ENCODE measurements at places on chromosomes 11 and 22.

- DNase-seq: no peak
Observed at GRCh38 chr11:64362339-64362738, 3.4 kb downstream of the RPS6KA4 start.

- DNase-seq: no peak
Observed at GRCh38 chr11:75565221-75565814, 3.3 kb downstream of the SERPINH1 start.

DNA sequence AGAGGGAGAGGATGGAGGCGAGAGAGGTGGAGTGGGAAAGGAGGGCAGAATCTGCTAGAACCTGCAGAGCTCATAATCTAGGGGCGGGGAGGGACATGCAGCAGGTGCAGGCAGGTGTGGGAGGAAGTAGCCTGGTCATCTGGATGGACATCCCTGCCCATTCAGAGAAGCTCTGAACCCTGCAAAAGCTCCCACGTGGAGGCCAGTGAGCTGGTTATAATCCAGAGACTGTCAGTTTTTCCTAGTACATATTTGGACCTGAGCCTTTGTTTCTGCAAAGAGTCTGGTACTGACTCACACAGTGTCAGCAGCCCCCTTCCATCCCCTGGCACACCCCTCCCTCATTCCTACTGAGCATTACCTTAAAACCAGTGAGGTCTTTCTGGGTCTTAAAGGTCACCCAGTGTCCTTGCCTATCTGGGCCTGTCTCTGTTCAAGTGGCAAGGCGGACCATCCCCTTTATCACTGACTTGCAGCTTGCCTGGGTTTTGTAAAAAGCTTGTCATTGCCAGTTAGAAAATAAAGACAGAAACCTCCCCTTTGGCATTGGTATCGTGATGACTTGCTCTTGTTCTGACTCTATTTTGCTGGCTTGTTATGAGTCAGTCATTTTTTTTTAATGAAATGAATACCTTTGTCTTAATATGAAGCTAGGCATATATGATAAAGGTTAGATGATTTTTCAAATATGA, 26.1 kb downstream of the PTPRJ start:
- no peak for DNase-seq

DNA sequence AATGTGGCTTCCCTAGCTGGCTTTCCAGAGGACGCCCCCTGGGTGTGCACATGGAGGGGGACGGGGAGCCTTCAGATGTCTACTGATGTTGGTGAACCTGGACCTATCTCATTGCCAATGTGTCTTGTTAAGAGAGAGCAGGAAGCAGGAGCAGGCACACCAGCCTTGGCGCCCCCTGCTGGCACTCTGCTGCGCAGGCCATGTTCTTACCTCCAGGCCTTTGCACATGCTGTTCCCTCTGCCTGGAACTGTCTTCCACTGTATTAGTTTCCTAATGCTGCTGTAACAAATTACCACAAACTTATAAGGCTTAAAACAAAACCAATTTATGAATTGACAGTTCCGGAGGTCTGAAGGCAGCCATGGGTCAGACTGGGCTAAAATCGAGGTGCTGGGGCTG, 23.6 kb upstream of the MN1 start:
- DNase-seq: no peak

DNA sequence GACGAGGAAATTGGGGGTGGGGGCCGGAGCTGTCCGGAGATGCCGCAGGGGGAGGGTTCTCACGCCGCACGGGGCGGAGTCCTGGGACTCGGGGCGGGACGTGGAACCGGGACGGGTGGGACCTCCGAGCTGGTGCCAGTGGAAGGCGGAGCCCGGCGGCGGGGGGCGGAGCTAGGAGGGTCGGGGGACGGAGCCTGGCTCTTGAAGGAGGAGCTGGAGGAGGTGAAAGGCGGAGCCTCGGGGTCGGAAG, 271 bp downstream of the FKBP2 start:
- DNase-seq: peak; percentile 96

- no peak for DNase-seq
Observed at GRCh38 chr11:31875866-31876560, 64.9 kb upstream of the PAX6 start.

DNA sequence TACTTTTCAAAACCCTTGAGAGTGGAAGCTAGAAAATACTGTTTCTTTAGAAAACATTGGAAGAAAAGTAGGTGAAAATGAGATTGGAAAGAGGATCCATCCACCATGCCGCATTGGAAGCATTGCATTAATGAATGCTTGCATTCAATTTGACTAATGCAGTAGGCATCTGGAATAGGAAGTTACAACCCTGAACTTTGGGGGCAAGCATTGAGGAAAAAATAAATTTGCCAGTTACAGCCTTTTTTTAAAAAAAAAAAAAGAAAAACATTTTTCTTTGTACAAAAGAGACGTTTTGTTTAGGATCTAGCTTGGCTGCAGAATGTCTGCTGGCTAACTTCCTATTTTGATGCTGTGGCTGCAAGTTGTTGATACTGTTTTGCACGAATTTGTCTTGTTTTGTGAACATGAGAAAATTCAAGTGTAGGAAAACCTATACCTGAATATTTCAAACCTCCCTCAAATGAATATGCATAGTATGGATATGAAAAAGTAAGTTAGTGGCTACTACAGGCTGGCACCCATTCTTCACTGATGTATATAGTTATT, 28.1 kb downstream of the RTN3 start:
- no peak for DNase-seq

DNA sequence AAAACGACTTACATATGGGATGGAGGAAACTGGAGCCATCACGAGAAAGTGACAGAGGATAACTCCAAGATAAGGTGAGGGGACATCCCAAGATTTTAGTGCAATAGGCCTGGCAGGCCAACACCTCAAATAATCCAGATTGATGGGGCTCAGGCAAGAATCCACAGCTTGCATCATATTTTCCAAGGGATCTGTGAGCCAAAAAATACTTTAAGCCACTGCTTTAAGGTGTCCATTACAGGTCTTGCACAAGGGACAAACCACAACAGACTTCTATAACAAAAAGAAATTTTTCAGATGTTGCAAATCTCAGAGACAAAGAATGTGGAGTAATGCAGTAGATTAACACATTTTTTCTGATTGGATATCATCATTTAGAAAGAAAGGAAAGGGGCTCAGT, 45.6 kb downstream of the DENND5A start:
- DNase-seq: no peak

- no peak for DNase-seq
Observed at GRCh38 chr22:27961182-27961581, 42.1 kb upstream of the PITPNB start.

DNA sequence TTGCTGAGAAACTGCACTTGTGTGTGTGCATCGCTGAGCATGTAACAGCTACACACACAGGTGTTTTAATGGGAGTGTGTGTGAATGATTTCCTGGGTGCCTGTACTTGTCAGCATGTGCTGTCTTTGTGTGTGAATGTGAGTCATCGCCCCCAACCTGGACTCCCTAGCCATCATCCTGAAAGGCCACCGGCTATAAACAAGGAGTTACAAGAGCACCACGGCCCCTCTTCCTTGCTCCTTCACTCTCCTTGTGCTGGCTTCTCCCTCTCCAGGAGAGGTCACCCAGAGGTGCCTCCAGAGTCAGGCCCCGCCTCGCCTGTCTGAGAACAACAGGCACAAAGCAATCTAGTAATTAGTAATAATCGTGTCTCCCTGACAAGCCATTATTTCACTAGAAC, 419.2 kb downstream of the BUD13 start:
- peak; percentile 62 for DNase-seq

DNA sequence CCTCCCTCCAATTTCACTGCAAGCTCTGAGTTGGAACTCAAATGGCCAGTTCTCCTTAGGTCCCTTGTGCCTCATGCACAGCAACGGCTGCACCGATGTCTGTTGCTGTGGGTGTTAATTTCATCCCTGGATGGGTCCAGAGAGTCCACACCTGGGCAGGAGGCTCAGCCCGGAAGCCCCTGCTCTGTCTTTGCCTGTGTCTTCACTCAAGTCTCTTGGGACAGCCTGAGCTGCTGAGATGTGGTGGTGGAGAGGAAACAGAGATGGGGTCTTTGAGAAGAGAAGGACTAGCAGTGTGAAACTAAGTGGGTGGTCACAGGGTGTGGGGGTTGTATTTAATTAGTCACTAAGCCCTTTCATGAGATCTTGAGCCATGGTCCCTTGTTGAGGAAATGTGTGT, 109.3 kb downstream of the NECTIN1 start:
- no peak for DNase-seq

DNA sequence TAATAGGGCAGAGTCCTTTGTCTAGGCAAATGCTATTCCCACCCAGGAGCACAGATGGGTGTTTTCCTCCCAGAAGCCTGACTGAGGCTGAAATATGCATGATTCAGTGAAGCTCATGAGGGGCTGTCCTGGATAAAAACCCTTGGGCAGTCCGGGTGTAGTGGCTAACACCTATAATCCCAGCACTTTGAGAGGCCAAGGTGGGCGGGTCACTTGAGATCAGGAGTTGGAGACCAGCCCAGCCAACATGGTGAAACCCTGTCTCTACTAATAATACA, 48.6 kb upstream of the LMO2 start:
- no peak for DNase-seq

GRCh38 chr22:36160499-36160942, at the start of gene APOL3:
Gene APOL3, minus strand, starts transcription at chr22:36160755. Its CDS starts 11,700 bp downstream, at chr22:36149055.
- DNase-seq: no peak

GRCh38 chr11:5749836-5750235, 4.2 kb upstream of the OR52N4 start:
- DNase-seq: no peak

DNA sequence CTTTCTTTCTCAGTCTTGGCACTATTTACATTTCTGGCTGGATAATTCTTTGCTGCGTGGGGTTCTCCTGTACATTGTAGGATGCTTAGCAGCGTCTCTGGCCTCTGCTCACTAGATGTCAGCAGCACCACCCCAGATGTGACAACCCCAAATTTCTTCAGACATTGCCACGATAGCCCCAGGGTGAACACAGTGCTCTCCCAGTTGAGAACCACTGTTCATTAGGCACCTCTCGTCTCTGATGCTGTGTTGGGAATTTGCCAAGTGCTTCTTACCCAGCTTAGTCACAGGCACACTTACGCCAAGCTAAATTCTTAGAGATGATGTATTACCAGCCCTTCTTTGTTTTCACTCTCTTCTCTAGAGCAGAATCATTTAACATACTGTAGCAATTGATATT, 9.4 kb downstream of the TRIM6 start:
- peak; percentile 54 for DNase-seq

GRCh38 chr11:10118865-10119264, 175.2 kb downstream of the SBF2 start:
- no peak for DNase-seq

- DNase-seq: no peak
Observed at GRCh38 chr11:19892387-19892786, 179.8 kb downstream of the NAV2 start.

GRCh38 chr11:123594188-123594901, 60.1 kb downstream of the SCN3B start:
- no peak for DNase-seq

GRCh38 chr11:71255800-71256479, 3.6 kb upstream of the SHANK2 start:
- DNase-seq: no peak

DNA sequence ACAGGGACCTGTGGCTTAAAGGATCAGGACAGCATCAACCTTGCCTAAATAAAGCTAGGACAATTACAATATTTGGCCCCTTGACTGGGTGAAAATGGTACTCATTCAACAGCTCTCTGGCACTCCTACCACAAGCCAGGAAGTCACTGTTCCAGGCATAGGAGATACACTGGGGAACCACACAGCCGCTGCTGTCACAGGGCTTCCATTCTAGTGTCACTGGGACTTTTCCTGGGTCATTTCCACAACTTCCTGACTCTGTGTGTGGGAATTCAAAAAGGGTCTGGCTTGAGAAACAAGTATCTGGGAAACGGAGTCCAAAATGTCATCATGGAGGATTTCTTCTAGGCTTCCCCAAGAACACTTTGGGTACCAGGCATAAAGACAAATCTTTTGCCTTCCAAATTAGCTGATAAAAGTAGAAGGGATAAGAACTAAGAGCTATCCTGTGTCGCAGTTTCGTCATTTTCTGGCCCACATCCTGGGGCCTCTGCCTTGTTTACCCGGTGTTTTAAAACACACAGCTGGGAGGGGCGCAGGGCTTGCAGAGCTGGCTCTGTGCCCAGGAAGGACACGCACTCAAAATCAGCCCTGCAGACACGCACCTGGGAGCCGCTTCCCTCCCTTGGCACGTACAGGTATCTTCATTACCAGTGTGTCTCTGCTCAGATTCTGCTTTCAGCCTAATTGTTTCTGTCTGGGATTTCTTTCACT, 38.0 kb downstream of the TMEM45B start:
- DNase-seq: peak; percentile 64

- DNase-seq: no peak
Observed at GRCh38 chr11:13567551-13567950, 71.8 kb upstream of the PTH start.

GRCh38 chr11:76156971-76157427, 49.3 kb downstream of the WNT11 start:
- DNase-seq: no peak

DNA sequence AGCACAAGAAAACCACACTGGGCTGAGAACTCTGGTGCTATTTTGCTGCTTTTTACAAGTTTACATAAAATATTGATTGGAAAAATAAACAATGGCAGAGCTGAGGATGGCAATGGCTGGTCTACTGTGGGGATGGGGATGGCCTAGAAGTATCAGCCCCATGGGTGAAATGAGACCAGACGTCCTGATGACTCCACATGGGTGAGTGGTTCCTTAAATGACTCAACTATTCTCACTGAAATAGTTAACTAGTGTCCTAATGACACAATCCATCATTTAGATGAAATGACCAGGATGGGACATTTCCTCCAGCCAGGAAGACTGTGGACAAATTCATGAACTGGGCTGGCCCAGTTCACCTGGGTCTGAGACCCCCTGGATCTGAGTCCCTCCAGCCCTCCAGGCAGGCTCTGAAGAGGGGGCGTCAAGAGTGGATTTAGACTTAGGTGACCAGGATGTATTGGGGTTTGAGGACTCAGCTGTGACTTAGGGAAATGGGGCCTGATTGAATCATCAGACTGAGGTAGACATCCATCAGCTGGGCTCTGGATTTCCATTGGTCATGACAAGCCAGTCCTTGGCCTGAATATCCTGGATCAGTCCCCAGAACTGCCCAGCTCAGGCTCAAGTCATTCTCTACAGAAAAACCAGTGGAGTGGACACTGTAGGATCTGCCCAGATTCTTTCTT, 98.2 kb upstream of the IGLL5 start:
- no peak for DNase-seq

- DNase-seq: peak; percentile 49
Observed at GRCh38 chr11:133927690-133928627, 28.8 kb downstream of the IGSF9B start.

GRCh38 chr11:2392241-2392959, 8.2 kb upstream of the TSSC4 start:
- DNase-seq: no peak

DNA sequence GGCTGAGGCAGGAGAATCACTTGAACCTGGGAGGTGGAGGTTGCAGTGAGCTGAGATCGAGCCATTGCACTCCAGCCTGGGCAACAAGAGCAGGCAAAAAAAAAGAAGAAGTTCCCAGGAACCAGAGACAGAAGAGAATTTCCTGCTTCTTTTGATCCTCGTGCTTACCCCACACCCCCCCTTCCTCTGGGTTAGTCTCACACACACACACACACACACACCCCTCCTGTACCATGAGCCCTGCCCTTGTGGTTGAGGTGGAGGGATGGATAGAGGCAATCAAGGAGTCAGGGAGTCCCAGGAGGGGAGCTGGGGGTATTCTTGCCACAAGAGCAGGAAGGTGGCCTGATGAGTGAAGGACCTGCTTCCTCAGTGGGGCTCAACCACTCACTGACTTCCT, 4.1 kb upstream of the UBE2L6 start:
- DNase-seq: no peak
